ENCODE measurements at places on chromosomes 12 and 14.

GRCh38 chr12:46462641-46463355 is 90.2 kb upstream of the SLC38A2 start:
- no peak for DNase-seq

- DNase-seq, result no peak
These were observed 84.0 kb upstream of the GSC start for GRCh38 chr14:94853920-94854319.

- peak; percentile 21 for DNase-seq
These were observed 7.0 kb upstream of the RPS26 start for GRCh38 chr12:56034586-56035332.

DNA sequence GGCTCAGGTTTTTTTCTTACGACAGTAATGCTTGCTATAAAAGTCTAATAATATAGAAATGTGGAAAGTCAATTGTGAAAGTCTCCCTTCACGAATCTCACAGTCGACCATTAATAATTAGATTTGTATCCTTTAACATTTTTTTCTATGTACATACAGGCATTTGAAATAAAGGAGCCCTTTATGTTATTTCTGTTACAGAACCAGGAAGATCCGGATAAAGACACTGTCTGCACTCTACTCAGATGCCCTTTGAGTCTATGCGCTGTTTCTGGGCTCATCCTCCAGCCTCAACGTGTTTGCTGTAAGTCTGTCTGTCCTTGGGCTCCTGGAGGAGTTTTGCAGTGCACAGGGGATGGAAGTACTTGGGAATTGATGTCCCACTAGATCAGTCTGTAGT is 212.2 kb upstream of the ATP2B1 start:
- no peak for DNase-seq

- DNase-seq, result peak; percentile 69
These were observed 53.7 kb upstream of the MBIP start for GRCh38 chr14:36373982-36374673.

- no peak for DNase-seq
These were observed 7.7 kb downstream of the RACGAP1 start for GRCh38 chr12:50017641-50018040.

DNA sequence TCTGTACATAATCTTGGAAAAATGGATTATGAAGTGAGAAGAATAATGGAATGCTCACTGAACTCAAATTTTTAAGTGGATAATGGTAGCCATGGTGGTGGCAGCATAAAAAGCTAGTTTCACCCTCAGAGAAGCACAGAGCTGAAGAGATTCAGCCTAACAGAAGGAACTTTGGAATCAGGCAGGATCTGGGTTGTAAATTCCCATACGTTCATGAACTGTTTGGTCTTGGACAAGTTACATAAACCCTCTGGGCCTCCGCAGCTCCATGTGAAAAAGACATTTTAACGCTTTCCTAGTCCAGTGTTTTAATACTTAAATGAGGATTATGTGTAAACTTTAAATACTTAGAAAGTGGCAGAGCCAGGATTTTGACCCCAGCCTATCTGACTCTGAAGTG is 26.6 kb downstream of the JKAMP start:
- no peak for DNase-seq

DNA sequence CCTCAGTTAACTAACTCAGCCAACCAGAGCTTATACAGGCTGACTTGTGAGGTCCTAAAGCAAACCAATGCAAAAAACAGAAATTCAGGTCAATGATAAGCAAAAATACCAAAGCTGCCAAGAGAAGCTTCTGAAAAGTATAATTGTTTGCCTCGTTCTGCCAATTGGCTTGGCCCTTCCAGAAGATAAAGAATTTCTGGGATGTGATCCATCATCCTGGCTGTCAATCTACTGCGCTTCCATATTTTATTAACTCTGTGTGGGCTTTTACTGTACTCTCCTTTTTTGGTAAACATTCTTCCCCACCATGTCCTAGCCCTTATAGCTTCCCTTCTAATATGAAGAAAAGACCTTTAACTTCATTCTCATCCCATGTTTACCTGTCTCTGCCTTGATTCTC is 387.9 kb downstream of the TMEM117 start:
- no peak for DNase-seq

DNA sequence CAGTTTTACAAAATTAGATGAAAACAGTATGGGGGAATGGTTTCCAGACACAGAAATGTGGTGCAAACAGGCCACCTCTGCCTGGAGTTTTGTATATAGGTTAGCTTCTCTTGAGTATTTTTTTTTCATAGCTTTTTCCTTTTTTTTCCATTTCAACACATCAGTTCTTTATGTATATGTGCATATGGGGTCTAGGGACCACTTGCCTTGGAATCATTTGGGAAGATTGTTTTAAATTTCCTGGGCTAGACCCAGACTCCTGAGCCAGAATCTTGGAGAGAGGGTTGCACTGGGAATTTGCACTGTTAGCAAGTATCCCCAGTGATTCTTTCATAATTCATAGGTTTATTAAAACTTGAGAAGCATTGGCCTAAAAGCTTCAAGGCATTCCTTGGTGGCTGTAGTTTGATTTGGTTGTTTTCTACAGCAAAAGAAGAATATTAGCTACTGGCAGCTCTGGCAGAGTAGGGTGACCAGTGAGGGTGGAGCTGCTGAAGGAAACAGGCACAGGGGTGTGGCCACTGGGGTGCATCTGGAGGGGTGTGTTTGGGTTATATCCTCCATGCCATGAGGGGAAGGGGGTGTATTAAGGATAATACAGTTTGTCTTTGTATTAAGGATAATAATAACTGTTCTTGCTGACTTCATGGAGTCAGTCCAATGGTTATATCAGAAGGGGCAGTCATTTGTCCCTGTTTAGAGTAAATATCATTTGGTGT is 22.8 kb downstream of the PPP1R36 start:
- DNase-seq, result no peak

- no peak for DNase-seq
These were observed 44.2 kb upstream of the EMP1 start for GRCh38 chr12:13152281-13152680.

- DNase-seq, result no peak
These were observed 6.7 kb downstream of the HEBP1 start for GRCh38 chr12:12993367-12993766.

DNA sequence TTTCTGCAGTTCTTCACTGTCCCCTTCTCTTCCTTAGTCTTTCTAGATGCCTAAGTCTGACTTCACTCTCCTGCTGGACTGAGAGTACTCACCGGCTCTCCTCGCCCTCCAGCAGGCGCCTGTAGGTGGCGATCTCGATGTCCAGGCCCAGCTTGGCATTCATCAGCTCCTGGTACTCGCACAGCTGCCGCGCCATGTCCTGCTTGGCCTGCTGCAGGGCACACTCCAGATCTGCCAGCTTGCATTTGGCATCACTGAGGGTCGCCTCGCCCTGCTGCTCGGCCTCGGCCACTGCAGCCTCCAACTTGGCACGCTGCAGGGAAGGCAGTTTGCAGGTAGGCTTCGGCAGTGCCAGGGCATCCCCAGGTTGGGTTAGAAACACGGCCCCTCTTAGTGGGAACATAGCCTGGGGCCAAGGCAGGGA is 5.2 kb downstream of the KRT84 start:
- no peak for DNase-seq

DNA sequence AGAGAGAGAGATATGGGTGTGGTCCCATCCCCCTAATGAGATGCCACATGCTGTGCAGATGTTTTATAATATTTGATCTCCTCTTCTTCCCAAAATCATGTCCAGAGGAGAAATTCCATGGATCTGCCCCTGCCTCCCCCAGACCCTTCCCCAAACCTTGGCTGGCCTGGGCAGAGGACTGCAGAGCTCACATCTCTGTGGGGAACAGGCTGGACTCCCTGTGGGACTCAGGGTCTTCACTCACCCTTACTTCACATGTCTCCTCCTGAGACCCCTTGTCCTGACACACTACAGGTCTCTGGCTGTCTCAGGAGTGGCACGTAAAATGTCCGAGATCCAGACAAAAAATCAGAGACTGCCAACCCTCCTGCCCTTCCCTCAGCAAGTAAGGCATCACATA is 76.0 kb upstream of the CAPRIN2 start:
- no peak for DNase-seq

GRCh38 chr14:87005280-87005679 is 987.7 kb downstream of the GALC start:
- DNase-seq, result no peak

- no peak for DNase-seq
These were observed 51.8 kb upstream of the PSMC1 start for GRCh38 chr14:90204516-90204915.
